ENCODE measurements at places on chromosomes 7 and 10. TPM values are rescaled to one million over a fixed set of nuclear protein-coding genes. Genes with fewer than 3 reads are reported as not detected.

DNA sequence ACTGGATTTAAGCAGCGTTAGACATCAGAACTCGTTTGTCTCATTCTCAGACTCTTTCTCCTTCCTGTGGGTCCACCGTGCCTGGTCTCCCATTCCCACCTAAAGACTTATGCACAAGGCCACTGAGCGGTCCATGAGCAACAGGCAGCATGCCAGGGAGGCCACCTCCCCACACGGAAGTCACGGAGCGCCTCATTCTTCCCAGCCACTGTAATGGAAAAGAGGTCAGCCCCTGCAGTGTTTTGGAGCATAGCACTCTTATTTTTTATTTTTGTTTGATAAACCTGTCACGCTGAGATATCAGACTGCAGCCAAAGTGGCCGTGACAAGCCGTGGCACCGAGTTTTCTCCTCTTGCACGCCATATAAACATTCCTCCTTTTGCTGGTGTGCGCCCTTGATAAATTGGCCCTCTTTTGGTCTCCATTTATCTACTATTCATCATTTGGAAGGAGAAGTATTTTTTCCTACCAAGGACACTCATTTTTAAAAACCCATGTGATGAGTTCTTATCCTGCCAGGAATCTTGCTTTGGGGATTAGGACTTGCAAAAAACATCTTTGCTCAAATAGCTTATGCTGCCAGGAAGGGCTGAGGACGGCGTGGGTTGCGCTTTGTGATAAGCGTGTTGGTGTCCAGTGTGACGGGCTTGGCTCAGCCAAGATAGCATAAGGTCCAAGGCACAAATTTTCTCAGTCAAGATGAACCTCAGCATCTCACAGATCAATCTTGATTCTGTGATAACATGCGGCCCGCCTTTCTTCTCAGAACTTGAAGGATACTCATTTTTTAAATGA is 206.0 kb downstream of the CCDC3 start:
- peaks cover 35% of the 10 kb centered on the region for H3K4me1 ChIP-seq
- H3K27me3 ChIP-seq: no peaks in the 10 kb centered on the region
- H3K4me3 ChIP-seq: no peak overlapping the region
- no peaks in the 10 kb centered on the region for H3K36me3 ChIP-seq
- no peak overlapping the region for H3K27ac ChIP-seq
- peak; percentile 66 for DNase-seq

GRCh38 chr10:4333459-4333894 is 492.5 kb upstream of the AKR1E2 start:
- no peak overlapping the region for H3K4me3 ChIP-seq
- peaks cover 11% of the 10 kb centered on the region for H3K4me1 ChIP-seq
- no peak for DNase-seq
- no peaks in the 10 kb centered on the region for H3K27me3 ChIP-seq
- H3K27ac ChIP-seq: no peak overlapping the region
- H3K36me3 ChIP-seq: no peaks in the 10 kb centered on the region

DNA sequence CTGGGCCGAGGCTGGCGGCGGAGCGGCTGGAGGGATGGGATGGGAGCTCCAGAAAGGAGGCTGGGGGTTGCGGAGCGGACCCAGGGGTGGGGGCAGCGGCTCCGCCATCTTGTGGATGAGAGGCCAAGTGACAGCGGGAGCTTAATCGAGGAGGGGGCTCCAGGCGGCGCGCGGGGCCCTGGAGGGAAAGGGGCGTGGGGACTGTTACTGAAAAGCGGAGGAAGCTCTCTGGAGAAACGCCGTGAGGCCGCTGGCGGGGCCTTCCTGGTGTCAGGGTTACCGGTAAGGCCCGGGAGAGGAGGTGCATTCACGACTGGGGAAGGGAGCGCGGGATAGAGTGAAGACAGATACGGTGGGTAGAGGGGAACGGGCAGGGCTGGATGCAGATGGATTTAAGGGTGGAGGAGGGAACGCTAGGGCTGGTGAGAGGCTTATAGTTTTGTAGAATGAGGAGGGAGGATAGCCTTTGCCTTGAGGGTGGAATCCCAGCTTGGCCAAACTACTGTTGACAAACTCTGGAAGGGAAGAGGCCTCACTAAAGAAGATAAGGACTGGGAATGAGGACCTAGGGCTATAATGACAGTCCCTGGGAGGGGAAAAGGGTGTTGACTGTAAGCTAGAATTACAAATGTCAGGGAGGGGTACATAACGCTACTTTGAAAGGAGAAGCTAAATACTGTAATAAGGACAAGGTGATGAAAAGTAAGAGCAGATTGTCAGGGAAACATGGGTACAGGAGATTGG is 535 bp downstream of the BTRC start:
- H3K27ac ChIP-seq: peak overlapping the region; percentile 93
- H3K27me3 ChIP-seq: no peaks in the 10 kb centered on the region
- peak; percentile 73 for DNase-seq
- H3K4me1 ChIP-seq: peaks cover 11% of the 10 kb centered on the region

GRCh38 chr10:27446091-27446918 is 57.8 kb upstream of the RAB18 start:
- DNase-seq: peak; percentile 58
- no peaks in the 10 kb centered on the region for H3K36me3 ChIP-seq
- H3K27ac ChIP-seq: no peak overlapping the region
- no peaks in the 10 kb centered on the region for H3K4me1 ChIP-seq

PAX4 gene
- total RNA-seq: not detected

GPR26 gene
- not detected for total RNA-seq

VAX1 gene
- total RNA-seq: not detected
